Renal cortex interstitium (tissue), 15 donors: ENCODE measurements at places on chromosomes 4 and X. TPM values are rescaled to one million over a fixed set of nuclear protein-coding genes. Genes with fewer than 3 reads are reported as not detected.

DNA sequence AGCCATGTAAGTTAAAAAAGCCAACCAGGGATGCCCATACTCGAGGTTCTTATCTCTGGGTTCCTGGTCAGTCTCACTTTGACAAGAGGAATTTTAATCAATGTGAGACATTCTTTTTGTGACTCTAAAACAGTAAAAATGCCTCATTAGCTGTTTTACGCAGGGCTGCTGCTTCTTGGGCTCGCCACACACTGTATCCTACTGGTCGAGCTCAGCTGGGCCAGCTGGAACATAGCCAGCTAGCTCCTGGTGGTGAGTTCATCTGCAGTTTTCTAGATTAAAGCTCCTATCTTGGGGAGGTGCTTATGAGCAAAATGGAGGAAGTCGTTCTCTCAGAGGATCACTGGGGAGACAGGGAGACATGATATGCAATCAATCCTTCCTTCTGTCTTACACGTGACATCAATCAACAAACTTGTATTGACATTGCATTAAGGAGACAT, 55.9 kb upstream of the LEF1 start:
- DNase-seq: no peak

DNA sequence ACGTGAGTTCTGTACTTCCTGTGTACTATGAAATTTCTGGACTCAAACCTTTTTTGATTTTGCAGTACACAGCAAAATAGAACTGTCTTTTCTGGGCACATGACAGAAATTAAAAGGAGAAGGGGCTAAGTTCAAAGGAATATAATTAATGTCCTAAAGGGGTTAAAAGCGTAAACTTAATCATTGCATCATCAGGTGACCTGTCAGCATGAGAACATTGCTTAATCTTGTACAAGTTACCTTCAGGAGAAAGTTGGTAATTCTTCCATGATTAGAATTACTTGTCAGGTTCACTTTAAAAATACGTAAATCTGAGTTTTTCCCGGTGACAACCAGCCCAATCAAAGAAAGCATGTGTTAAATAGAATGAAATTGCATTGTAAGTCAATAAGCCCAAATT, 43.2 kb upstream of the PNPLA4 start:
- DNase-seq: no peak

DNA sequence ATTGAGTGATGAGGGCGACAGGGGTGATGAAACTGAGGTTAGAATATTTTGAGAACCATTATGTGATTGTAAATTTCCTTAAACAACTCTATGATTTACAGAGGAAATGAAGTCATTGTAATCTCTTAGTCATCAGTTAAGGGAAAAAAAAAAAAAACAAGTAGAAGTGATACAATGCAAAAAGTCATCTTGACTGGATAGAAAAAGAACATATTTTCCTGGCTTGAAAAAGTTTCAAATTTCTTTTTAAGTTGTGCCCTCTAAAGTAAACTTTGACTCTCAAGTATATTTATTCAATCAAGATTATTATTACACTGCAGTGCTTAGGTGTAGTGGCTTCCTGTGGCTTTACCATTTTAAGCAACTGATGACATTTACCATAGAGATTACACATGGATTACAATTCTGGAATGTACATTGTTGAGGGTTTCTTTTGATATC, 40.6 kb downstream of the GABRB1 start:
- DNase-seq: no peak

Gene HELT
- polyA plus RNA-seq: not detected

GRCh38 chr4:74682567-74683359, 111.6 kb downstream of the BTC start:
- DNase-seq: no peak
